ENCODE measurements at places on chromosomes 4 and X. TPM values are rescaled to one million over a fixed set of nuclear protein-coding genes. Genes with fewer than 3 reads are reported as not detected.

- no peak for DNase-seq
Measured at GRCh38 chrX:13000301-13000811, 25.4 kb downstream of the TMSB4X start.

Gene LONRF3
- total RNA-seq: not detected

Gene IL2
- not detected for total RNA-seq

DNA sequence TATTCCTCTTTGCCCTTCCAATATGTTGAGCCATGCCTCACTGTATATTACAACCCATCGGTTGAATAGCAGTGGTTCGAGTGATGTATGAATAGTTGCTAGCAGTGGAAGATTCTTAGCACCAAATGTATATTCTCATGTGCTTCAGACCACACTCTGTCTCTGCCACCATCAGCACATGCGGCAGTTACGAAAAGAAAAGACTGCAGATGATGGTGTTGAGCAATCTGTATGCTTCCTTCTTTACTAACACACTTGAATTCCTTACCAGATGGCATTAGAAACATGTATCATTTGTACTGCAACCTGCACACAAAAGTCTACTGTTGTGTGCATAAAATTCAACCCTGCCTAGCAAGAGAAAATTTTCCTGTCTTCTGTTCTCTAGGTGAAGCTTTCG, 214.6 kb downstream of the ENOX2 start:
- no peak for DNase-seq

Gene MTMR8
- 2.1 TPM for total RNA-seq

DNA sequence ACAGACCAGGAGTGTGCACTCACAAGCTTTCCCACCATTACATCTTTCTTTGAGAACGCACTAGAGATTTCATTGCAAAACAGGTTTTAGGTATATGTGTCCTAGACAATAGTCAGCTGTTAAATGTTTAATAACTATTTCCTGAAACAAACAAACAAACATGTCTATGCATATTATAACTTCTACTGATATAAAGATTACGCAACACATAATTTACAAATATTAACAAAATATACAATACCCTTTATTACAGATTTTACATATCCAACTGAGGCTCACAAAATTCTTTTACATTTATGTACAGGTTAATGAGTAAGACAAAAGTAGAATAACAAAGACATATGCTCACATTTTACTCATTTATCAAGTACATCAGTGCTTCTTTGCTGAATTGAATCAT, 1554.0 kb upstream of the PCDH10 start:
- DNase-seq: no peak

DNA sequence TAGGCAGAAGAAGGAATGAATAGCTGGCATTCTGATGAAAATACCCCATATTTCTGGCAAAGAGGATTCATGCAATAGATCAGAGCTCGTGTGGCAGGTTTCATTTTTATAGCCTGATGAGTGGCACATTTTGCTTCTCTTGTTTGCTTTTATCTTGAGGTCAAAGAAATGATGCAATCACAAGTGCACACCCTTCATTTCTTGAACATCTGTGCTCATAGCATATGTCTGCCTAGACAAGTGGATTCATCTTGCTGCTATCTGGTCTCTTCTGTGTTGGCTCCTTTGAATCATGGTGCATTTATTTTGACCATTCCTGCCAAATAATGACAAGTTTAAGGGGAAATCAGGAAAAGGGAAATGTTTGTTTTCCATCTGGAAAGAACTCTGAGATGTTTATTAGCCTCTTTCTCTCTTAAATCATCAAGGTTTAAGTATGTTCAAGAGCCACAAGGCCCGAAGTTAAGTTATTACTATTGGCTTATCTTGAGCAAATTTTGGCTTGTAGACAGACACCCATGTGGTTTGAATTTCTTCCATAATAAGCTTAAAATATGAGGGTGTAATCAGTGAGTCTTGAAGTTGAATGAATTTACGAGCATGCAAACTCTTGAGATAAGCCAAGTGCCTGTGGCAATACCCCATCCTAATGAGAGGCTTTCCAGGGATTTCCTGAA, 59.3 kb upstream of the HS3ST1 start:
- DNase-seq: no peak
